ENCODE measurements at places on chromosomes 16 and 17. TPM values are rescaled to one million over a fixed set of nuclear protein-coding genes. Genes with fewer than 3 reads are reported as not detected.

DNA sequence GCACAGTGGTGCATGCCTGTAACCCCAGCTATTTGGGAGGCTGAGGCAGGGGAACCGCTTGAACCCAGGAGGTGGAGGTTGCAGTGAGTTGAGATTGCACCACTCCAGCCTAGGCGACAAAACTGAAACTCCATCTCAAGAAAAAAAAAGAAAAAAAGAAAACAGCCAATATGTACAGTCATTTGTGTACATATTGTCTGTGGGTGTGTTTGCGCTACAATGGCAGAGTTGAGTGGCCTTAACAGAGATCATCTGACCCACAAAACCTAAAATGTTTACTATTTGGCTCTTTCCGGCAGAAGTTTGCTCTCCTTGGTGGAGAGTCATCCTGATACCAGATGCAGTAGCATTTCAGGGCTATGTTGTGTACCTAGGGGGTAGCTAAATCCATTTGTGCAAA lies 57.9 kb downstream of the ARSG start:
- DNase-seq, result no peak

DNA sequence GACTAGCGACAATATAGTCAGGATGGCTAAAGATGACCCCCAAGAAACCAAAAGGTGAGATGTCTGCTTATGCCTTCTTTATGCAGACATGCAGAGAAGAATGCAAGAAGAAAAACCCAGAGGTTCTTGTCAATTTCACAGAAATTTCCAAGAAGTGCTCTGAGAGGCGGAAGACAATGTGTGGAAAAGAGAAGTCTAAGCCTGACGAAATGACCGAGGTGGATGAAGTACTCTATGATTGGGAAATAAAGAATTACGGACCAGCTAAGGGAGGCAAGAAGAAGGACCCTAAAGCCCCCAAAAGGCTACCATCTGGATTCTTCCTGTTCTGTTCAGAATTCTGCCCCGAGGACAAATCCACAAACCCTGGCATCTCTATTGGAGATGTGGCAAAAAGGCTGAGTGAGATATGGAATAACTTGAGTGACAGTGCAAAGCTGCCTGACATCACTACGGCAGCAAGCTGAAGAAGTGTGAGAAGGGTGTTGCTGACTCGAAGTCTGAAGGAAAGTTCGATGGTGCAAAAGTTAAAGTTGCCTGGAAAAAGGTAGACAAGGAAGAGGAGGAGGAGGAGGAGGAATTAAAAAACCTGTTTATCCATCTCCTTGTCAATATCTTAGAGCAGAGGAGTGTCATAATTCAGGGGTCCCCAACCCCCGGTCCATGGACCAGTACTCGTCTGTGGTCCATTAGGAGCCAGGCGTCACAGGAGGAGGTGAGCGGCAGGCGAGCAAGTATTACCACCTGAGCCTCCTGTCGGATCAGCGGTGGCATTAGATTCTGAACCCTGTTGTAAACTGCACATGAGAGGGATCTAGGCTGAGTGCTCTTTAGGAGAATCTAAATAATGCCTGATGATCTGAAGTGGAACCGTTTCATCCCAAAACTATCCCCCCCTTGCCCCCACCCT lies 25.1 kb upstream of the ADGRG1 start:
- DNase-seq, result no peak

DNA sequence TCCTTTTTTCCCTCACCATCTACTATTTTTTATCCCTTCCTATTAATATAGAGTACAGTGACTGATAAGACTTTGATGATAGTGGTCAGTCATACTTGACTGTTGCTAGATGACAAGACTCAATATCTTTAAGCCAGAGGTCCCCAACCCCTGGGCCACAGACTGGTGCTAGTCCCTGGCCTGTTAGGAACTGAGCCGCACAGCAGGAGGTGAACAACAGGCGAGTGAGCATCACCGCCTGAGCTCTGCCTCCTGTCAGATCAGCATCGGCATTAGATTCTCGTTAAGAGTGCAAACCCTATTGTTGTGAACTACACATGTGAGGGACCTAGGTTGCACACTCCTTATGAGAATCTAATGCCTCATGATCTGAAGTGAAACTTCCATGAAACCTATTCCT lies 341.3 kb downstream of the BCAS3 start:
- peak; percentile 49 for DNase-seq

DNA sequence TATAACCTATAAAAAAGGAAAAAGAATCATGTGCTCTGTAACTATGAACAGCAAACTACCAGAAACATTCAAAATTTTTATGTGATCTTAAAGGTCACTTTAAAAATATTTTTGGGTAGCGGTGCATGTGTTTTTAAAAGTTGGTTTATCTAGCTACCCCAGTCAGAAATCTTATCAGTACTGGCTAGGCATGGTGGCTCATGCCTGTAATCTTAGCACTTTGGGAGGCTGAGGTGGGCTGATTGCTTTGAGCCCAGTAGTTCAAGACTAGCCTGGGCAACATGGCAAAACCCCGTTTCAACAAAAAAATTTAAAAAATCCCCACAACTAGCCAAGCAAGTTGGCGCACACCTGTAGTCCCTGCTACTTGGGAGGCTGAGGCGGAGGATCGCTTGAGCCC lies 3.7 kb downstream of the CAPNS2 start:
- no peak for DNase-seq

DNA sequence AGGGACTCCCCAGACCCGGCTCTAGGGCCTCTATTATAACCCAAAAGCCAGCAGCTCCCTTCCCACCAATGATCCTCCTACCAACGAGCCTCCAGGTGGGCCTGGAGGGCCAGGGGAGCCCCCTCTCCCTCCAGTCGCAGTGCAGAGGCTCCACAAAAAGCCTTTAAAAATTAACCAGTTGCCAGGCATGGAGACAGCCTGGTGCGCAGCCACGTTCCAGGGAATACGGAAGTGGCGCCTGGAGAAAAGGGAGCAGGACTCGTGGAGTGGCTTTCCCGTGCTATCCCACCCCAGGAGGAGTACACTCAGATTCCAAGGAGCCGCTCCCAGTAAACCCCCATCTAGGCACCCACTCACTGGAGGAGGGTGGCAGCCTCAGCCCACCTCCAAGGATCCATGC lies 112.3 kb downstream of the ZNF423 start:
- no peak for DNase-seq

The RSKR gene
- 28.0 TPM for total RNA-seq
